Stimulated activated CD8-positive, alpha-beta memory T cell treated with anti-CD3 and anti-CD28 coated beads, Interleukin-7, amount 100 ng/mL, for 48 hours (primary cell): ENCODE measurements at places on chromosomes 11 and 22.

GRCh38 chr11:46642627-46643335 is 25.4 kb downstream of the ATG13 start:
- DNase-seq, result no peak

GRCh38 chr22:30824096-30824495 is 129.4 kb downstream of the OSBP2 start:
- DNase-seq, result no peak

- no peak for DNase-seq
These were observed 39.3 kb downstream of the SGSM3 start for GRCh38 chr22:40409613-40410113.

DNA sequence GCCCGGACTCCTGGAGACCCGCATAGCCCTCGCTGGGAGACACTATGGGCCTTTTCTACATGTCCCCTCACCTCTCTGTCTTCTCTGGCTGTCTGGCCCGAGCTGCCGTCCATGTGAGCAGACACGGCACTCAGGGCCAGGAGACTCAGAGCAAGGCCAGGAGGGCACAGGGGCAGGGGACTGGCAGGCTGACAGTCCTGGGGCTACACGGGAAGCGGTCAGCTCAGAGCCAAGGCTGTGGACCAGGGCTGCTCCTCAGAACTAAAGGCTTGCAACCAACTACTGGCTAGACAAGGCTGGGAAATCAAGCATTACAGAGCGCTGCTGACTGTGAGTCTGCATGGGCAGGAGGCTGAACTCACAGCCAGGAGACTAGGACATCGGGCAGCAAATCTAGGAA is 56.1 kb upstream of the CDON start:
- DNase-seq, result no peak

- DNase-seq, result no peak
These were observed 88.6 kb downstream of the TEAD1 start for GRCh38 chr11:12762696-12763324.

DNA sequence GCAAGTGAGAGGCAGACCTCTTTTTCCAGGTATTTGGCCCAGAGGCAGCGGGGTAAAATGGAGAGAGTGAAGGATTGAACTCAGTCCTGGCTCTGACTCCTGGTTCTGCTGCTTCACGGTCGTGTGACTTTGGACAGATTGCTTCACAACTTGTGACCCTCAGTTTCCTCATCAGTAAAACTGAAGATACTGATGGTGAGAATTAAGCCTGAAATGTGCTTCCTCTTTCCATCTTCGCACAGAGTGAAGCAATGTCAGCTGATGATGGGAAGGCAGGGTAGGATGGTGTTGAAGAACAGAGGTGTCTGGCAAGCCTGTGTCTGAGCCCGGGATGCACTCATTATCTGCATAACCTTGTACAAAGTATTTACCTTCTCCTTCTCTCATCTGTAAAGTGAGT is 59.0 kb downstream of the UBASH3B start:
- DNase-seq, result no peak

GRCh38 chr11:77779935-77780334 is 40.6 kb downstream of the RSF1 start:
- no peak for DNase-seq

- no peak for DNase-seq
These were observed 40.7 kb upstream of the TIMP3 start for GRCh38 chr22:32760815-32761214.

DNA sequence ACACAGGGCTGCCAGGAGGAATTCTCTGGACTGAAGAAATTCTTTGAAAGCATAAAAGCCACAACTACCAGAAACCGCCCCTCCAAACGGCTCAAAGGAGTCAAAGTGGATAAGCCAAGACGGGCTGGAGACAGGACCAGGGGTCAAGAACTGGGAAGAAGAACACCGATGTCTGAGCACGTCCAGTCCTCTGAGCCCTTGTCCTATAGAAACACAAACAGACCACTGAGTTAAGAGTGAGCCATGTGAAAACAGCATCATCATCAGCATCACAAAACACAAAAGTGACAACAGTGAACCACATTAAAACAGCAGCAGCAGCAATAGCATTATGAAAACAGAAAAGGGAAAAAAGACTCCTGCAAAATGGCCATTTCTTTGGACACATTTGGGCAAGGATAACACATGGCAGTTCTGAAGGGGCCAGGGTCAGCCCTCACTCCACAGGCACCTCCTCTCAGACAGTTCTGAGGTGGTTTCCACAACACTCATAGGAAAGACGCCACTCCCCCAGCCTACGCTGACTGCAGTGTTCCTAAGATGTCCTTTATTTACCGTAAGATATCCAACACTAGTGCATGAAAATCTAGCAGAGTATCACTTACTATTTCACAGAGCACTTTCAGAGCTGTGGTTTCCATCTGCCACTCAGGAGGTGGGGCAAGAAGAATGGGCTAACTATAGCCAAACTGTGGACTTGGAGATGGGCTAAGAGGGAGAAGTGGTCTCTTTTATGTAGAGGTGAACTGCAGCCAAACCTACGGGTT is 28.6 kb upstream of the YPEL1 start:
- DNase-seq, result no peak

GRCh38 chr11:36062796-36063365 is 119.0 kb downstream of the LDLRAD3 start:
- no peak for DNase-seq

DNA sequence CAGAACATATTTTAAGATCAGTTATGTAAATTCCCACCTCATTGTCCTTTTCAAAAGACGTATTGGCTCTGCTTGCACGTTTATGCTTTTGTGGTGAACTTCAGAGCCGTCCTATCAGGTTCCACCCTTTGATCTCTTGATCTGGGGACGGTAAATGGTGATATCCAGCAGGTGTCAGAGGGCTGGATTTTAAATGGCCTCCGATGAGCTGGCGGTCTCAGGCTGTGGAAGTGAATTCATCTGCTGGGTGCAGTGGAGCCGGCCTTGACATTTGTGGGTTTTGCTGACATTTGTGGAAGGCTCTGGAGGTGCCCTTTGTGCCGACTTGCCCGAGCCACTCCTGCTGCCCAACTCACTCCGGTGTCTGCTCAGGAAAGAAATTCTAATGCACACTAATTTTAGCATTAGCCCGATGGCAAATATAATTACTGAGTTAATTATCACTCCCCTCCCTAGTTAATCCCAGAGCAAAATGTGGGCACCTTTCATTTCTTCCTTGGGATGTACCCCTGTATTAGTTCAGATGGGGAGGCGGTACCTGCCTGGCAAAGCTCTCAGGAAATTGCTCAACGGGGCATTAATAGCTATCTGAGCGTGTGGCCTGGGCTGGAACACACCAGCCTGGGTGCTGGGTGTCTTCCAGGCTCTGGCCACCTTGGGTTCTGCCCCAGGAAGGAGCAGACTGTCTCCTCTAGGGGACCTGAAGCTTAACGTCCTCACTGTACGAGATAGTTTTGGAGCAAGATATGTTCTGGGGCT is 9.1 kb downstream of the LRP5 start:
- DNase-seq, result no peak

- DNase-seq, result no peak
These were observed 10.2 kb downstream of the GRAP2 start for GRCh38 chr22:39910876-39911613.

GRCh38 chr11:132451942-132452601 is 1080.2 kb downstream of the OPCML start:
- DNase-seq, result no peak

DNA sequence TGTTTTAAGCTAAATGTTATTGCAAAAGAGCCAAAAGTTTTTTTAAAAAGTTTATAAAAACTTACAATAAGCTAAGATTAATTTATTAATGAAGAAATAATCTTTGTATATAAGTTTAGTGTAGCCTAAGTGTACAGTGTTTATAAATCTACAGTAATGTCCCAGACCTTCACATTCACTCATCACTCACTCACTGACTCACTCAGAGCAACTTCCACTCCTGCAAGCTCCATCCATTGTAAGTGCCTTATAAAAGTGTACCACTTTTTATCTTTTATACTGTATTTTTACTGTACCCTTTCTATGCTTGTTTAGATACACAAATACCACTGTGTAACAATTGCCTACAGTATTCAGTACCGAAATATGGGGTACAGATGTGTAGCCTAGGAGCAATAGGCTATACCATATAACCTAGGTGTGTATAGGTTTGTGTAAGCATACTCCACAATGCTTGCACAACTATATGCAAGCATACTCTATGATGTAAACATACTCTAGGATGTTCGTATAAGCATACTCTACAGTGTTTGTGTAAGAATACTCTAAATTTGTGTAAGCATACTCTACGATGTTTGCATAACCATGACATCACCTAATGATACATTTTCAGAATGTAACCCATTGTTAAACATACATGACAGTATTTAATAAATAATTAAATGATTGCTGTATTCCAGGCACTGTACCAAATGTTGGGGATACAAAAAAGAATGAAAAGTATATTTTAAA is 953.0 kb downstream of the KCNA4 start:
- DNase-seq, result no peak

DNA sequence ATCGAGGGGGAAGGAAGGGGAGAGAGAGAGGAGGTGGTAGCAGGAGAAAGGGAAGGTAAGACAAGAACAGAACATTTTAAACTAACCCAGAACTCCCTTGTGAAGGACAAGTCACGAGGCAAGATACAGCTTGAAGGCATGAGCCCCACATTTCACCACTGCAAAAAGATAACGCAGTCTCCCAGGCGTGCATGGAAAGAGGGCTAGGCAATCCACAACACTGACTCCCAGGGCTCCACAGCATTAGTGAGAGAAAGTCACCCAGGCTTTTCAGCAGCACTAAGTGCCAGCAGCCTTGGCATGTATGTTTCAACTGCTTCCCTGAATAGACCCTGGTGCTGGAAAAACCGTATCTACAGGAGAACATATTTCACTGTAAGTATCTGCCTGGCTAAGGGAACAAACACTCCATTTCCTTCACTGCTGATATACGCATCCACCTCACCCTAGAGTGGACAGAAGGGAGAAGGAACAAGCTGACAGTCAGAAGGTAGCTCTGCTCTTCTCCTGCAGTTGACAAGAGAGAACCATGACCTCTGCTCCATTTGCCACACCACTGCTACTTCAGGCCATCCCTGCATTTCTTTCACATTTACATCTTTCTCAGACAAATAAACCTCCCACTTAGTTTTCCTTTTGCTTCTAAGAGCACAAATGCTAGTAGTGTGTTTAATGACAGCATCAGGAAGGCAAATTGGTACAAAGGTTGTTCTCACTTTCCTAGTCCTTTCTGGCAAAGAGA is 87.9 kb downstream of the AMBRA1 start:
- DNase-seq, result no peak

DNA sequence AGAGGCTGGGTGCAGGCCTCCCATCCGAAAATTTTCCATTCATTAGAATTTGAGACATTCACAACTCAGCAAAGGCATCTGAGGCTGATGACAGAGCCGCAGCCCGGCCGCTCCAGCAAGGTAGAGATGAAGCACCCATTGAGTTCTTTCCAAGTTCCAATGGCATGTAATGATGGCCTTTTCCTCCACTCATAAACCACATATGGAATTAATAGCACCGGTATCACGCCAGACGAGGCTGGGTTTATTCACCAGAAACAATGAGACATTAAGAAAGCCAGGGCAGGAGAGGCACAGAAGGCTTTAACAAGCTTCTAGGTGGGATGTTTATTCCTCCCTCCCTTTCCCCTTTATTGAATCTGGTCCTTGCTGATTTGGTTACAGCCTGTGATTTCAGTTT is 534.4 kb downstream of the MN1 start:
- no peak for DNase-seq

- DNase-seq, result no peak
These were observed 262.3 kb downstream of the SOX6 start for GRCh38 chr11:16093889-16094653.

DNA sequence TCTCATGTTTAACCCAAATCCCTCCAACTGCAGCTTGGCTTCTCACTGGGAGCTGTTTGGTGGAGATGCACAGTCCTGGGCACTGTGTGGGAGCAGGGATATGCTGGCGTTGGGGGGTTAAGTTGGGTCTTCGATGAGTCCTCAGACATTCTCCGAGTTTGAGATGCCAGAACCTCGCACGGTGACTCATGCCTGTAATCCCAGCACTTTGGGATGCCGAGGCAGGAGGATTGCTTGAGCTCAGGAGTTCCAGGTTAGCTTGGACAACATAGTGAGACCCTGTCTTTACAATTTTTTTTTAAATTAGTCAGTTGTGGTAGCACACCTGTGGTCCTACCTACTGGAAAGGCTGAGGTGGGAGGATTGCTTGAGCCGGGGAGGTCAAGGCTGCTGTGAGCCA is 20.7 kb downstream of the POU2F3 start:
- no peak for DNase-seq

DNA sequence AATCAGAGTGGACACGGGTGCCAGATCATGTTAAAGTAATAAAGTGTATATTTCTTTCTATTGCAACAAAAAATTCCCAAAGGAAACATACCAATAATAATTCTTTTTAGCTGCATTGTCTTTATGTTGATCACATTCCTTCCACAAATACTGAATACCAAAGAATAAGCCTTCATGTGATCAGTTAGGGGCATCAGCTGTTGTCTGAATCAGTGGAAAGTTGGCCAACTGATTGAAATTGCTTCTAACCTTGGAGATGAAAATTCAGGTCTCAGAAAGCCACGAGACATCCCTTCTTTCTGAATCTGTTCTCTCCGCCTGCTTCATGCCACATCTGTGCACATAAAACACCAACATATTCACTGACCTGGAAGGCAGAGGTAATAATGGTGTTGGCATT is 785.2 kb downstream of the KCNA4 start:
- DNase-seq, result no peak

- DNase-seq, result no peak
These were observed 26.5 kb downstream of the ABTB2 start for GRCh38 chr11:34331329-34331728.

GRCh38 chr22:46224044-46224897 is 25.8 kb downstream of the CDPF1 start:
- no peak for DNase-seq

- DNase-seq, result no peak
These were observed 149.5 kb downstream of the COMMD9 start for GRCh38 chr11:36139767-36140166.

GRCh38 chr22:38397189-38398085 is 57.6 kb downstream of the KCNJ4 start:
- no peak for DNase-seq

DNA sequence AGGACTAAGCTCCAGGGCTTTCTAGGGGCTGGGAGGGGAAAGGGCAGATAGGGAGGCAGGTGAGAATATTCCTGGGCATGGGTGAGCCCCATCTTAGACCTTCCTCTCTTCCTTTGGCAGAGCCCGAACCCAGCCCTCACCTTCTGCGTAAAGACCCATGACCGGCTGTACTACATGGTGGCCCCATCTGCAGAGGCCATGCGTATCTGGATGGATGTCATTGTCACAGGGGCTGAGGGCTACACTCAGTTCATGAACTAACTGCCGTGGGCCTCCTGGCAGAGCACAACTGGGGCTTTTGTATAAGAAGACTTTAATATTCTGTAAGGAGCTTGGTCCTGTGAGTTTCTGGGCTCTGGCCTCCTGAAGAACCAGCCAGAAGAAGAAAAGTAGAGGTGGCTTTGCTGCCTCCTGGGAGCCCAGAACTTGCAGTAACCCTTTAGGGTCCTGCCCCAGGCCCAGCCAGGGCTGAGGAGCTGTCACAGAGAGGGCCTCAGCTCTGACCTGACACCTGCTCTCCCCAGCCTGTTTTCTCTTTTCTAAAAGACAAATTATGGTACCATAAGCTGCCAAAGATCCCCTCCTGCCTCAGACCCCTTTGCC is 22.8 kb downstream of the TREH start:
- DNase-seq, result no peak

- DNase-seq, result no peak
These were observed 61.1 kb downstream of the GGTLC2 start for GRCh38 chr22:22705328-22706100.
